Mammary epithelial cell (primary cell): ENCODE measurements at places on chromosomes 5 and 9.

DNA sequence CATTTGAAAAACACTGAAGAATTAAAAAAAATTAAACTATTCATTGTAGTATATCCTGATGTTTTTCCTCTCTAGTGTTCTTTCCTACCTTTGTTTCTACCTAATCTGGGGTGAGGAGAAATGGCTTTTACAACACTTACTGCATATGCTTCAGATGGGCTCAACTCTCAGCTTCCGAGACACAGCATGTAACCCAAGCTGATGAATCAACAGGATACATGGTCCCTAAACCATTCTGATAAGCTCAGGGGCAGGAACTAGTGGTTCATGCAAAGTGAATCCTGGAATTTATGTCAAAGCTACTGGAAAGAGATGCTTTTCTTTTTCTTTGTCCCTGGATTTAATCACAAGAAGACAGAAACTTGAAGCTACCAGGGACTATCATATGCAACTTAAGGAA, 672.5 kb upstream of the RORB start:
- DNase-seq, result no peak

- no peak for DNase-seq
Measured at GRCh38 chr5:149603920-149604319, 22.6 kb downstream of the ARHGEF37 start.

- no peak for DNase-seq
Measured at GRCh38 chr5:95842854-95843544, 20.5 kb upstream of the GLRX start.

GRCh38 chr5:84197538-84197937, 187.1 kb downstream of the EDIL3 start:
- no peak for DNase-seq

DNA sequence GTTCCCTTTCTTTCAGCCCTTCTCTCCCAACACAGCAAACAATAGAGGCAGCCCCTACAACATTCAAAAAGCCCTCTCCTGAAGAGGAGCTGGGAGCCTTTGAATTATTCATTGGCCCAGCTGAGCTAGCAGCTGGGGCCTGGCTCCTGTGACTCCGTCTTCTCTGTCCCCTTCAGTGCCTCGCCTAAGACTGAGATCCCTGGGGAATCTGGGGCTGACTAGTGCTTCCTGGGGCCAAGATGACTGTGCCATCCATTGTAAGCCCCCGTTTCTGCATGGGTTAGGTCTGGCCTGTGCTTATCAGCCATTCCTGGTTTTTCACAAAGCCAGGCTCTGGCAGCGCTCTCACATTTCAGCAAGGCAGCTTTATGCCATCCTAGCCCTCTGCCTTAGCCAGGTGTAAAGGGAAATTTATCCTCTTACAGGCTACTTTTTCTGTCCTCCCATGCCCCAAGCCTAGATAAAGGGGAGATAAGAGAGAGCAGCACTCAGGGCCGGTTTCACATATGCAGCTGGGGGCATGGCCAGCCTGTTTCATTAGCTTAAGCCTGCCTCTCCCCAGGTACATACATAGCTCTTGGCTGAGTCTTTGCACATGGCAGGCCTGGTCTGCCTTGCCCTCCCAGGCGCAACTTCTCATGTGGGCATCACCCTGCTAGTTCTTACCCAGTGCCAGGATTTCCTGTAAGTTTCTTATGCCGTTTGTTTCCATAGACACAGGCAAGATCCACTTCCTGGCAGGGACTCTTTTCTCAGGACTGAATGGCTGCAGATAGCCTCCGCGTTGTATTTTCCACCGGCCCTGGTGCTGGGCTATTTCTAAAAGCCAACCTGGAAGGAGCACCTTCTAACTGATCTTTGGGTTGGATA, 15.8 kb downstream of the PTPA start:
- DNase-seq, result no peak

- no peak for DNase-seq
Measured at GRCh38 chr9:83198371-83198770, 135.4 kb upstream of the RASEF start.

- DNase-seq, result no peak
Measured at GRCh38 chr9:126652140-126652582, 38.4 kb downstream of the LMX1B start.

GRCh38 chr9:105441616-105442160, 6.1 kb upstream of the FSD1L start:
- no peak for DNase-seq

- no peak for DNase-seq
Measured at GRCh38 chr9:123376218-123377071, 20.4 kb downstream of the CRB2 start.

- DNase-seq, result no peak
Measured at GRCh38 chr5:50853151-50853550, 186.7 kb downstream of the PARP8 start.

GRCh38 chr9:87954230-87954629, 20.1 kb downstream of the CDK20 start:
- DNase-seq, result no peak

GRCh38 chr5:51622161-51622790, 239.0 kb downstream of the ISL1 start:
- no peak for DNase-seq
